Activated CD8-positive, alpha-beta memory T cell treated with anti-CD3 and anti-CD28 coated beads for 1 hour (primary cell): ENCODE measurements at places on chromosomes 6 and 20.

DNA sequence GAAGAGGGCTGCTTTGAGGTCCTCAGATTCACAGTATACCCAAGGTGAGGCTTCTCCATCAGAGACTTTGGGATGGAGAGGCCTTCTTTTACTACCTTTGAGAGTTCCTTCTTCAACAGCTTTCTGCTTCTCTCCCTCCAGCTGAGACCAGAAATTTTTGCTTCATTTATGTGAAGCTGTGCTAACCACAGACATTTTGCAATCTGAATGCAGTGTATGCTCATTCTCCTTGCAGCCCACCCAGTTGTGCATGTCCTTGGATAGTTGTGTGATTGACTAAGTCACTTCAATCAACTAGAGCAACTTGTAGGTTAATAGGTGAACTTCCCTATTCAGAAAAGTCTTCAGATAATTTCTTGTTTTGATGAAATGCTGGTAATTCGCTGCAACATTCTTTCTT lies 20.1 kb downstream of the DCBLD1 start:
- DNase-seq, result no peak

- DNase-seq, result no peak
Observed at GRCh38 chr6:52985228-52985627, 9.9 kb downstream of the GSTA4 start.

- no peak for DNase-seq
Observed at GRCh38 chr20:31716818-31717477, 5.7 kb downstream of the BCL2L1 start.

DNA sequence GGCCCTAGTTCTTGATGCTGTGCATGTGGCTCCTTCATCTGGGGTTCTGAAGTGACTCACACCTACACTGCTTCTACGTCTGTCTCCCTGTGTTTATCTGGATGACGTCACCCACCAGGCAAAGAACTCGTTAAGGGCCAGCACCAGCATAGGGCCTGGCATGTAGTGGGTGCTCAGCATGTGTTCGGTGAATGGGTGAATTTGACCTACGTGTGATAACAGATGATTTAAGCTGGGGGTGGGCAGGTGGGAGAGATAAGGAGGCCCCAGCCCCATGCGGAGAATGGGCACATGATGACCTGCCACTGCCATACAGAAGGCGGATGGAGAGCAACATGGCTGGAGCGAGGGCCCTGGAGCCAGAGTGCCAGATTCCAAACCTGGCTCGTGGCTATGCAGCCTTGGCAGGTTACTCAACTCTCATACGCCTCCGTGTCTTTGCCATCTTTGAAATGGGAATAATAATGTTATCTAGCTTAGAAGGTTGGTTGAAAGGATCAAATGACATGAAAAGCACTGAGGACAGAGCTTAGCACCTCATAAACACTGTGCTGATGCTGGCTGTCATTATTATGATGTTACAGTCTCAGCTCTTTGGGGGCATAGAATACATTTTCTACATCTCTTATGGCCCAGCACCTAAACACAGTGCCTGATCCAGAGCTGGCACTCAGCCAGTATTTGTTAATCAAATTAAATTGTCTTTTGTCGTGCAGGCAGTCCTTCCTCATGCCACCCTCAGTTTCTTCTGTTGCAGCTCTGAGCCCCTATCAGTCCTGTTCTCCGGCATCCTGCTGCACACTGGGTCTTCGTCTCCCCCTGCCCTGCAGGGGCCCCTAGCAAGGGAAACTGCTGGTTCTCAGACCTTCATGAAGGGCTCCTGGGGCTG lies 39.6 kb downstream of the VEGFA start:
- DNase-seq, result no peak

GRCh38 chr6:117591405-117591804 lies 10.9 kb downstream of the GOPC start:
- no peak for DNase-seq

- no peak for DNase-seq
Observed at GRCh38 chr20:15144916-15145315, 807.5 kb upstream of the FLRT3 start.
